ENCODE measurements at places on chromosomes 12 and 14. TPM values are rescaled to one million over a fixed set of nuclear protein-coding genes. Genes with fewer than 3 reads are reported as not detected.

Gene DPY19L2
- total RNA-seq: 0.21 TPM

Gene CNTN1
- not detected for total RNA-seq

- DNase-seq: no peak
Observed at GRCh38 chr14:55832974-55833373, 253.0 kb downstream of the KTN1 start.

- DNase-seq: no peak
Observed at GRCh38 chr12:109952160-109952858, 43.9 kb downstream of the GIT2 start.

DNA sequence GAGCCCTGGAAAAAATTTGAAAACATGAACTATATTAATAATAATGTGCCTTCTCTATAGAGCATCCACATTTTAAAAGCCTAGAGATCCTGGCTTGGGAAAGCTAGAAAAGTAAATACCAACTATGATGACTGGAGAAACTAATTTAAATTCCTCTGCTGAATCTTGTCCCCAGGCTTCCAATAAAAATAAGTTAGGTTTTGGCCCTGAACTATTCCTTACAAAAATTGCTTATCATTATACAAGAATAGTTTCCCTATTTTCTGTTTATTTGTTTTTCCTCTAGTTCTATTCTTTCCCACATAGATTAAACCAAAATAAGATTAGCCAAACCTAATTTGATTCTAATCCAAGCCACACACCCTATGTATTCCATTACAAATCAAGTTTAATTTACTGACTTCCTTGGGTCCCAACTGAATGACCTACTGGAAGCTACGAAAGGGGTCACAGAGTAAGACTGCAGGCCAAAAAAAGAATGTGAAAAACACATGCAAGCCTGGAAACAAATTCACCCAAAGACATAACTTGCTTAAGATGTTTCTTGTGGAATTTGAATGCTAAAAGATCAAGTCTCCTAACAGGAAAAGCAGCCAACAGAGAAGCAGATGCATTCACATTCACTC, 133.0 kb downstream of the PAWR start:
- DNase-seq: no peak
